T follicular helper cell (primary cell): ENCODE measurements at places on chromosomes 1 and 21.

DNA sequence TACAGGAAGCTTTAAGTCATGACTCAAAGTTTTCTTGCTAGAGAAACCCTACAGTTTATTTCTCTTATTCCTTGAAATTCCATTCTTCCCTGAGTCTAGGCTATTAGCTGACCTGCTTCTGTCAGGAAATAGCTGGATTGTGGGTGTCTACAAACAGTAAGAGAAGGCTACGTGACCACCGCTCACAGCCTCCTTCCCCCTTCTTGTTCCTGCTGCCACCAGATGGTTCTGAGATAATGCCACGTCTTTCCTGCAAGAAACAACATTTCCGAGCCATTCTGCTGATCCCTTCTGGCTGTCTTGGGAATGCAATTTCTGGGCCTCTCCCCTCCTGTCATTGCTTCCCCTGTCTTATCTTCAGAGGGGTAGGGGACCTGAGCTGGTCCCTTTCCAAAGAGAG is 128.9 kb upstream of the SGIP1 start:
- DNase-seq: no peak

DNA sequence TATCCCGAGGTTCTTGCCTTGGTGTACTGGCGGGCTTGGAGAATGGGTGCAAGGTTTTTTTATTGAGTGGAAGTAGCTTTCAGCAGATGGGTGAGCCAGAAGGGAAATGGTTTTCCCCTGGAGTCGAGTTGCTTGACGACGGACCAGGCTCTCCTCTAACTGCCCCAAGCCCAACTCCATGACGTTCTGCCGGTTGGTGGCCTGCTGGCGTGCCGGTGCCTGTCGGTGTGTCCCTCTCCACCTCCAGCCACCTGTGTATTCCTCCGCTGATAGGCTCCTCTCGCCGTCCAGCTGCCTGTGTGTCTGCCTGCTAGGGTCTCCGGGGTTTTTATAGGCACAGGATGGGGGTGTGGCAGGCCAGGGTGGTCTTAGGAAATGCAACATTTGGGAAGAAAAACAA is 34.3 kb upstream of the PTGFRN start:
- no peak for DNase-seq

GRCh38 chr1:17564458-17565393 is 25.2 kb downstream of the ARHGEF10L start:
- no peak for DNase-seq

DNA sequence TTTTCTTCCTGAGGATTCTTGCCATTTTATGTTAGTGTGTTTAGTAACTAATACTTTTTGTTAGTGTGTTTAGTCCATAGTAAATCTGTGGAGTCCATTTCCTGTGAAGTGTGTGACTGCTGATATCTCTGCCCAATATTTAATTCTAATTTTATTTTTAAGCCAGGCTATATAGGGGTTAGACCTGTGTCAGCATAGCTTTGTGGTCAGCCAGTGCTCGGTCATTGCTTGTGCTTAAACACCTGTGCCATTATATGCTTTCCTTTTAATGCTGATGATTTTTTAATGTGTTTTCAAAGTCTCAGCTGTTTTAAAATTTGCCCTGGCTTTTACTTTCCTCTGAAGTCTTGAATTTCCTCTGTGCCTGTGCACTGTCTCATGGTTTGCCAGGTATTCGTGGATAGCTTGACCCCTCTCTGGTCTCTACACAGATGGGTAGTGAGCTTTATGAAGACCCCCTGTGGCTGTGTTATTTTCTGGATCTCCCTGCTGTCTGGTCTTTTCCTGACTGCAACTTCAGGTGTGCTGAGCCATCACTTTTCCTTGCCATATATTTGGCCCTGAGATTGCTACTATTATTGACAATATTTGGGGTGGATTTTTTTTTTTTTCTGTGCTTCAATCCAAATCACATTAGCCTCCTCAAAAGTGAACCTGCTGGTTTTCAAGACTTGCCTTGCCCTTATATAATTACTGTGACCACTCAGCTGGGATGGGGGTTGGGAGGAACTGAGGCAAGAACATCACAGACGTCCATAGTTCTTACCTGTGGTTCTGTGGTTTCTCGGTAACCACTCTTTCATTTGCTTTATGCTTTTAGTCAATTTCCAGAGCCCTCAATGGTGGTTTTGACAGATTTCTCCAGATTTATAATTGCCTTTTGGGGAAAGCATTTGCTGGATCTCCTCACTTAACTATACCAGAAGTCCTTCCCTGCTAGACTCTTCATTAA is 59.6 kb downstream of the RPS6KC1 start:
- DNase-seq: no peak

DNA sequence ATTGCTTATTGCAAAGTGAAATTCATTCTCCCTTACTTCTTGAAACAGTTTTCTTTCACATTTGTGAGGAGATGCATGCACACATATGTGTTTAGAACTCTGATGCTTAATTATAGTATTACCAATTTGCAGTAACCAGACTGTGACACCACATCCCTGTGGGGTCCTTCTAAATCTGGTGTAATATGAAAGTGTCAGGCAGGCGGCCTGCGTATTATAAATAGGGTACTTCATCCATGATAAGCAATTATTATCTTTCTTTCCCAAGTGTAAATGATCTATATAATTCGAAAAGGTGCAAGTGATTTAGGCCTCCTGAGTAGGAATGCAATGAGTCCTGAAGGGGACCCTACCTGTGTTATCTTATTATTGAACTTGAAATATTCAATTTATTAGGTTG is 876 bp downstream of the EFCAB7 start:
- no peak for DNase-seq

DNA sequence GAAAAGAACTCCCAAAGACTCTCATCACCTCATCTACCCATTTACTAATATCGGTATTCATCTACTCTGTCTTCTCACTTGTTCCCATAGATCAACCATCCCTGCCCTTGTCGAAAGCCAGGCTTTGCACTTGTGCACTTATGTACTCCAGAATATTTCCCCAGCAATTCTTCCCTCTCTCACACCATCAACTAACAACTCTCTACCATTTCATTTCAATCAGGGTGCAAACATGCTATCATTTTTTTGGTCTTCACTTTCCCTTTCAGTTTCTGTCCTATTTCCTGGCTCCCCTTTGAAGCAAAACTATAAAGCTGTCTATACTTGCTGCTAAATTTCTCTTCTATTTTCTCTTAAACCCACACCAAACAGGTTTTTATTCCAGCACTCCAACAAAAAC is 6.7 kb downstream of the C1orf105 start:
- no peak for DNase-seq

DNA sequence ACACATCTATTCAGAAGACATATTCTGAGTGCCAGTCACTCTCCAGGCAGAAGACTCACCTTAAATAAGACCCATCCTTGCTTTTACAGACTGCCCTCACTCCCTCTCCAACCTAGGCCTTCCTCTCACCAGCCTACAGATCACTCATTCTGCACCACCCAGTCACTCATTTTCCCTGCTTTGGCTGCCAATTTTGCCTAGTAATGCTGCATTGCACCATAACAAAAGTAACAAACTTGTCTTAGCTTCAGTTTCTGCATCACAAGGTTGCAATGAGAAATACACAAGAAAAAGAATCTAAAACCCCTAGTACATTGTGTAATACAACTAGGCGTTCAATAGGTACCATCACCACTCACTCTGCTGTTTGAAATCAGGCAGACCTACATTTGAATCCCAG is 292.4 kb downstream of the PLPP3 start:
- DNase-seq: no peak

DNA sequence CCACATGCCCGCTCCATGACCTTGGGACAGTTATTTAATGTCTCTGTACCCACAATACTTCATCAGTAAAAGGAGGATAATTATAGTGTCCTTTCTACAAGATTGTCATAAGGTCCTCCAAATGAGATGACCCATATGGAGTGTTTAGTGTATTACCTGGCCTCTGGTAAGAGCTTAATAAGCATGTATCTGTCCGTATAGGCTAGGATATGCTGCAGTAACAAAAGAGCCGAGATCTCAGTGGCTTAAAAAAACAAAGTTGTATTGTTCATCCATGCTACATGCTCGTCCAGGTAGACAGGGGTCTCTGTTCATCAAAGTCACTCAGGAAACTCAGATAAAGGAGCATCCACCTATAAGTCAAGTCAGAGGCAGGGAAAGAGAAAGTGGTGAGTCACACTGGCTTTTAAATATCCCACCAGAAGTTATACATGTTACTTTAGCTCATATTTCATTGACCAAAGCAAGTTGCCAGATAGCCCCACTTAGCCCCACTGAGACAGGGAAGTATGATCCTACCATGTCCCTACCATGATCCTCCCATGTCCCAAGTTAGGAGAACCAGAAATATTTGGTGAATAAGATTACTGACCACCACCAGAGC is 53.0 kb upstream of the KAZN start:
- no peak for DNase-seq

DNA sequence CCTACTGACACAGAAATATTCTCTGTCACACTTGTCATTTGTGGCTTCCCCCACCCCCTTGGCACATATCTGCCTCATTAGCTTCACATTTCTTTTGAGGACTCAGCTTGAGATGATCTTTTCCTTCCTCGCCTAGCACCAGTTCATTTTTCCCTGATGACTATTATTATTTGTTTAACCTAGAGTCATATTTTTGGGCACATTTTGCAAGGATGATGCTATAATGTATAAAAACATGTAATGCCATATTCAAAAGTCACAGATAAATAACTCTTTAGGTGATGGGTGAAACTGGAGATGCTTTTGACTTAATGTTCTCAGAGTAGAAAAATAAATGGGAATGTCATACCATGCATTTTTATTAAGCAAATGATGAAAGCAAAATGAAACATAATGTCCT is 202.7 kb downstream of the BACH1 start:
- no peak for DNase-seq

DNA sequence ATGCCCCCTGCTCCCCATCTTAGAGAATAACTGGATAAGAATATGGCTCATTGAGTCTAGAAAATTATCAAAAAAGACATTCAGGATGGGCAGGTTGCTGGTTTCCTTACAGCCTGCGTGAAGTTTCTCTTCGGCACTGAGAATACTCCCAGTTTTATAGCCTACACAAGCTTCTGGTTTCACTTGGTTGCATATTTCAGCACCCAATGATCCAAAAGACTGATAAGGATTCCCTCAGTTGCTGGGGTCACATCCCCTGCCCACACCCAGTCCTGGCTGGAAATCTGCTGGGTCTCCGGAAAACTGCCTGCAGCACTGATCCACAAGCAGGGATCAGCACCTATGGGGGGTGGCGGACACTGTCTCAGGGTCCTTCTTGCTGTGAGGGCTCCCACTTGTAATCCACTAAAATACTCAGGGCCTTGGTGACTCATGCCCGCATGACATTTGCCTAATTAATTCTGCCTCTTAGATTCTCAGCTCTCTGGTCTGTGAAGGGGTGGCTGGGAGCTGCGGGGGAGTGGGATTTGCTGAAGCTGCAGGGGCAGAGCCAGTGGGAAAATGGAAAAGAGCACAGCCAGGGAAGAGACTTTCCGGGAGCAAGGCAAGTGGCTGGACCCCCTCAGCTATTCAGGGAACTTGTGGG is 142.5 kb downstream of the ZNF648 start:
- DNase-seq: no peak

- no peak for DNase-seq
These were observed 27.8 kb downstream of the TMPRSS2 start for GRCh38 chr21:41480086-41480690.

- no peak for DNase-seq
These were observed 95.6 kb downstream of the SIK1 start for GRCh38 chr21:43331111-43331961.

- DNase-seq: no peak
These were observed 123.3 kb downstream of the PCNX2 start for GRCh38 chr1:233172201-233172600.

- peak; percentile 14 for DNase-seq
These were observed 73.8 kb downstream of the MTR start for GRCh38 chr1:236868625-236869467.

- no peak for DNase-seq
These were observed 273.8 kb downstream of the MATN1 start for GRCh38 chr1:30449428-30450147.

DNA sequence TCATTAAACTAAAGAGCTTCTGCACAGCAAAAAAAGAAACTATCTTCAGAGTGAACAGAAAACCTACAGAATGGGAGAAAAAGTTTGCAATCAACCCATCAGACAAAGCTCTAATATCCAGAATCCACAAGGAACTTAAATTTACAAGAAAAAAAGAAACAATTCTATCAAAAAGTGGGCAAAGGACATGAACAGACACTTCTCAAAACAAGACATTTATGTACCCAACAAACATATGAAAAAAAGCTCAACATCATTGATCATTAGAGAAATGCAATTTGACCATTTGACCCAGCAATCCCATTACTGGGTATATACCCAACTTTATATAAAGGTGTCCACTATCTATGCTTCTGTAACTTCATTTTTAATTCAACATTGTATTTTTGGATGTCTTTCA is 31.1 kb upstream of the VN1R5 start:
- DNase-seq: no peak

GRCh38 chr1:14508613-14509012 is 89.9 kb upstream of the KAZN start:
- DNase-seq: no peak

DNA sequence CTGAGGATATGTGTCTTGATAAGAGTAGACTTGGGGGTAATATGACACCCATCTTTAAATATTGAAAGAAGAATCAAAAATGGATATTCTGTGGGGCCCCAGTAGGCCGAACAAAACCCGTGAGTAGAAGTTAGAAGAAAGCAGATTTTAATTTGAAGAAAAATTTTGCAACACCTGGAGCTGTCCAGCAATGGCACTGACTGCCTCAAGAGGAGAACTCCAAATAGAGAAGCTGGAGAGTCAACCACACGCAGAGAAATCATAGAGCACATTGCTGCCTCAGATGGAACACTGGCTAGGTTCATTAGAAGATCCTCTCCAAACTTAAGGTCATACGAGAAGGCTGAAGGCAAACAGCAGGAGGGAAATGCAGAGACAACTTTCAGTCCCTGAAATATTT is 6.8 kb downstream of the NHLH1 start:
- DNase-seq: no peak

GRCh38 chr1:46401964-46402626 is 8.0 kb downstream of the FAAH start:
- no peak for DNase-seq

DNA sequence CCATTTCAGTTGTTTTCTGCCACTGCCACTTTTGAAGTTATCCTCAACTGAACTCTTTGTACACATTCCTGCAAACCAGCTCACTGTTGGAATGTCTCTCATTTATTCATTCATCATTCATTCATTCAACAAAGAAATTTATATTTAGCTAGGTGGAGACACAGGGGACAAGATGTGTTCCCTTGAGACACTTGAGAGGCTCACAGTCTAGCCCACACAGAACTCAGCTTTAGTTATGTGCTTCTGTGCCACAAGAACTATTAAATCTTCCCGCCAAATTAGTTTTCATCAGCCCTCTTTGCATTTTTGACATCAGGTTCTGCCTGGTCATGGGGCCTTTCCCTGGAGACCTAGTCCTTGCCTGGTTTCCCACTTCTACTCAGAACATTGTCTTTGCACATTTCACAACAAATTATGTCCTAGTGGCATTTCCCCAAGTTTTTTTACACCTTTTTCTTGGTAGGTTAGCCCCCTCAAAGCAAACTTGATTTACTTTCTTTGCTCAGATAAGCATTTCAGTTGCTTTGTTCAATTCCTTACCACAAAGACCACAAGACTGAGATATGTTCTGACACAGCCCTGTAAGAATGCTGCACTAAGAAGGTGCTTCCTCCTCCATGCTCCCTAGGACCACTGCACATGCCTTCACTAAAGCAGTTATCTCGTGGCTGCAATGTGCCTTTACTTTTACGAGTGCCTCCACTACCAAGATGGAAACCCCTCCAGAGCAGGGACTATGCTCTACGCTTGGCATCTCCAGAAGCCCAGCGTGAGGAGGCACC is 31.0 kb downstream of the ILDR2 start:
- DNase-seq: no peak

GRCh38 chr1:192489748-192490147 is 85.8 kb upstream of the RGS1 start:
- no peak for DNase-seq

- no peak for DNase-seq
These were observed 10.9 kb upstream of the RGS5 start for GRCh38 chr1:163213626-163214025.
